ENCODE measurements at places on chromosomes 7 and 10.
A peak's percentile ranks its signal among the peaks of the same experiment; 100 is the strongest.

GRCh38 chr10:108545921-108546320, 1377.4 kb downstream of the XPNPEP1 start:
- no peak for DNase-seq

GRCh38 chr10:123154711-123155505, 706 bp downstream of the BUB3 start:
- DNase-seq: peak; percentile 16

- DNase-seq: no peak
These were observed 20.5 kb upstream of the PITRM1 start for GRCh38 chr10:3192856-3193635.

DNA sequence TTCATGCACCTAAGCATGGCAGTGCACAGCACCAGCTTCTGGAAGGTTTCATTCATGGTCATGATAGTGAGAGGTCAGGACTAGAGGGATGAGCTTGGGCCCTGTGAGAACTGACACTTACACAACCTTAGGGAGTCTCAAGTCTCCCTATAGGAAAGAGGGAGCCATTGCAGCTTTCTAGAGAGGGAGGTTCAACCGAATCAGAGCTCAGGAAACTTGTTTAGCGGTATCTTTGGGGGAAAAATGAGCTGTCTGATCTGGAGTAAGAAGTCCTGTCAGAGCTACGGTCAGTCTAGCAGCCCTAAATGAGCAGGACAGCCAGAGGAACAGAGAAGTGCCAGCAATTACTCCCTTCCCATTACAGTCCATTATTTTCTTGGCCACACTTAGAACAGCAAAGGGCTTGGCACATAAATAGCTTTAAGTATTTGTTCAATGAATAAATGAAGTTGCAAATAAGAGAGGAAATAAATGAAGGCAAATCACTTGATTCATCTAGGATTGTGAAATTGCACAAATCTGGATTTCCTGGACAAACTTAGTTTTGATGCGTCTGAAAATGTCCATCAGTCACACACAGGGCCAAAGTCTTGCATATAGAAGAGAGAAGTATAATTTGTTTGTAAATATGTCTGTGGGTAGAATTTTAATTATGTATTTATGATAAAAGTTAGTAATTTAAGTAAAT, 262.0 kb downstream of the GLI3 start:
- no peak for DNase-seq

DNA sequence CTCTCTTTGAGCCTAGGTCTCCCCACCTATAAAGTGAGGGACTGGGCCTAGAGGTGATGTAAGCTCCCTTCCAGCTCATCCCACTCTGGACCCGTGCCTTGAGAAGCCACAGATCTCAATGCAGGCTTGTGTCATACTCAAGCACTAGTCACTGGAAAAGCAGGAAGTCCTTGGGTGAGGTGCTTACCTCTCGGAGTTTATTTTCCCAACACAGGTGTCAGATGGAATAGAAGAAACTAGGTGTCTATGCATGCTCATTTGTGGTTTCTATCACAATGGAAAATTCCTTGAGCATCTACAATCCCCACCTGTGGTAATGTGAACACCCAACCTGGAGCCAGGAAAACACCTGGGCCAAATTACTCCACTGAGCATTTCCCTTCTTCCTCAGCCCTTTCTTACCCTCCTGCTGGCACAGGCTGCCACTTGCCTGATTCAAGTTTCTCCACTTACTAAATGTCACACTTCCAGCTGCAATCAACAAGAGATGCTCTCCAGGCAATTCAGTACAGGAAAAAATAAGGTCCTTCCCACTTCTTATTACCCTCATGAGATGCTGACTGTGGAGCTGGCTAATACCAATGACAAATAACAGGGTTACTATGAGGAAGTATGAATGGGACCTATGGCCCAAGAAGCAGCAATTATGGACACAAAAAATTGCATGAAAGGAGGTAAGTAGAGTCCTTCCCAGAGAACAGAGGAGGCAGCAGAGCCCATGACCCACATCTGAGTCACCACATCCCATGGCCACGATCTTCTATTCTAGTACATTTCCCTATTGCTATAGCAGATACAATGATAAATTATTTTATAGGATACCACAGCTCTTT, 13.1 kb downstream of the LSM5 start:
- no peak for DNase-seq

DNA sequence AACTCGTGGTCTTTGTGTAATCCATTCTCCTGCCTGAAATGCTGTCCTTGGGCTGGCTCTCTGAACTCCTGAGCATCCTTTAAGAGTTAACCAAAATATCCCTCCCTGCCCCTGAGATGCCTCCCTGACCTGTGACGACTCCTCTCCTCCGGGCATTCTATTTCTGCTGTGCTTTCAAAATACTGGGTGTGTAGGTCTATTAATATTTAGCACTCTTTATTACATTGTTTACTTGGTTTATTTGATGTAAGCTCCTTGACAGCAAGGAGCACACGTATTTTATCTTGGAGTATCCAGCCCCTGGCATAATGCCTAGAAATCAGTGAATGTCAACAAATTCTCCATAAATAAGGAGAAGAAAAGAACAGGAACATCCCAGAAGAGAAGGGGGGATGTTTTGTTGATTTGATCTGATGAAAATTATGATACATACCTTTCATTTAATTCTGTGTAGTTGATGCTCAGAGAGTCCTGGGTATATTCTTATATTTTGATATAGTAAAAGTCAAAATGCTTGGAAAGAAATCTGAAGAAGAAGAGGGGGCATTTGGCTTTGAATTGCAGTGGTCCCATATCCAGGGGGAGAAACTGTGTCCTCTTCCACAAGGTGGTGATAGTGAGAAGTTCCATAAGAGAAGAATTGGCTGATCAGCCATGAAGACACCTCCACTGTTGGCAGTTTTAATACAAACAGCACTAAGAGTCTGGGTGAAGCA, 107.7 kb upstream of the MPP7 start:
- no peak for DNase-seq

DNA sequence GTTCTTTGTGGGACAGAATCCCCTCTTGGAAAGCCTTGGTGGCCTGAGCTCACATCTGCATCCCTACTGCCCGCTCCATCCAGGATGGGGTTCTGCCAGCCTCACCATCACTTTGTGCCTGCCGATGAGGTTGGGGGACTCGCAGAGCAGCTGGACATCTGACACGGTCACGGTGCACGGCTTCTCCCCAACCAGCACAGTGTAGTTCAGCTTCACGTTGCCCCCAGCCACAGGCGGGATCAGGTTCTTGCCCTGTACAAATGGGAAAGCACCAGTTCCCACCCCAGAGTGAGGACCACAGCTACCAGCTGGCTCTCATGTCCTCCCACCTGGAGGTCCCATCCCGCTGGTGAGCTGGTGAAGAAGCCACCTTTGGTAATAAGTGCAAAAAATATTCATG, 395.8 kb downstream of the PLXNA4 start:
- DNase-seq: no peak

DNA sequence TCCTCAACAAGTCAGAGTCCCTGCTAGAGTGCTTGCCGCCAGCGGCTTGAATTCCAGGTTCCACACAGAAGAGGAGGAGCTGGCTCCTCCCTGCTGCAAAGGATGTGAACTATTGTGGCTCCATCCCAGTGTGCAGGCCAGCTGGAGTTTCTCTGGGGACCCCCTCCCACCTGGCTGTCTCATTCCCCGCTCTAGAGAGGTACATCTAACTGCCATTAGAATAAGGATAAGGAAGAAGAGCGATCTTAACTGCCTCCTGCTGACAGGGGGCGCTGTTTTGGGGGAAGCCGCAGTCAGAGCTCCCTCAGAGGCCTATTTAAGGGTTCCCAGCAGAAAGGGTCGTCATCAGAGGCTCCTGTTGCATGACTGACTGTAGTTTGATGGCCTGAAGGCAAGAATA, 40.8 kb upstream of the HECW1 start:
- DNase-seq: no peak

- DNase-seq: no peak
These were observed 153.7 kb downstream of the GLI3 start for GRCh38 chr7:42083284-42083683.

DNA sequence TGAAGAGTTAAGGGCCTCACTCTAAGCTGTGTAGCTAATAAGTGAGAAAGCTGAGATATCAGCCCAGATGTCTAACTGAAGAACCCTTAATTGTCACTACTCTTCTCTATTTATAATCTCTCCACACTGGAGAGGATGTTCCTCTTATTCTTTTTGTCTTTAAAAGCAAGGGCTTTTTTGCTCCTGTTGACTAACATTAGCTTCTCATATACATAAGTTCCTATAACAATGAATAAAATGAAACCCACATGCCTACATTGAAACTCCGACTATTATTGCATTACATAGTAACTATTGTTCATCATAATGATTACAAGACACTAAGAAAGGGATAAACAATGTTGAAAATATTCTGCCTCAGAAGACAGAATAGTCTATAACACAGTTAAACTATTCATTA, 67.1 kb downstream of the GNAT3 start:
- DNase-seq: no peak

DNA sequence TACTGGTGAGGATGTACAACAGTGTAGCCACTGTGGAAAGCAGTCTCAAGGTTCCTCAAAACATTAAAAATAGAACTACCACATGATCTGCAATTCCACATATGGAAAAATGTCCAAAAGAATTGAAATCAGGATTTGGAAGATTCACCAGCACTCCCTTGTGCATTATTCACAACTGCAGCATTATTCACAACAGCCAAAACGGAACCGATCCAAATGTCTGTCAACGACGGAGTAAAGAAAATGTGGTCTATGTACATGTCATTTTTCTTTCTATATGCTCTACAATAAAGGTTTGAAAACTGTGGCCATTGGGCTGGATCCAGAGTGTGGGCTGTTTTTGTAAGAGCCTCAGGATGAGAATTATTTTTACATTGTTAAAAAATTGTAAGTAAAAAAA, 1206.1 kb upstream of the CELF2 start:
- DNase-seq: no peak

DNA sequence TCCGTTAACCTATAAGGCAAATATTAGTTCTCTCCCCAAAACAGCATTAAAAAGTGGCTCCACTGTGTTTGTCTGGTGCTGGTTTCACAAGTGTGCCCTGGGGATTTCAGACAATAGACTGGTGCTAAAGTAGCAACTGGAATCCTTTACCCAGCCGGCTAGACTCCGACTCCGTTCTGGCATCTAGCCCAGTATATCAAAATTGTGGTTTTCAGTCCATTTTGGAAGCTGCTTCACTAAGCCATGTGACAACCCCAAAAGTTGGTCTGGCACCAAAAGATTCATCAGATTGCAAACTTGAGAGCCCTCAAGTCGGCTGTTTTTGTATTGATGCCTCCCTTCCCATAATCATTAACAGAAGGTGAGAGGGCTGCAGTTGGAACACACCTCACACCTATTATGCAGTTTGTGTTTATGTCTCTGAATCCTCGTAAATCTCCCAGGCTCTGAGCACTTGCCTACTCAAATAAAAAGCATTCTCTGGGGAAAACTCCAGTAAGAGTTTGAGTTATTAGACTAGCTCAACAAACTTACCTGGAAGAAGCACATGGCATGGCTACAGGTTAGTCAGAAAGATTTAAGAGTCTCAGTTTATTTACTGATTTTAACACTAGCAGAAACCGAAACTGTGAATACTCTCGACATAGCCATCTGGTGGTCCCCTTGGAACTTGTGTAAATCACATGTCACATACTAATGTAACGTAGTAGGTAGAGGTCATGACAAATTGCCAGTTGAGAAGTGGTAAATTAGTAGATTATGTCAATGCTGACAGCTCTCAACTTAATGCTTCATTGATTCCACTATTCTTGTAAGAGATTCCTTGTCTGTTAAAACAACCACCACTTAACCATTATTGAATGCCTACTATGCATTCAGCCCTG, 14.8 kb upstream of the WNT16 start:
- no peak for DNase-seq

DNA sequence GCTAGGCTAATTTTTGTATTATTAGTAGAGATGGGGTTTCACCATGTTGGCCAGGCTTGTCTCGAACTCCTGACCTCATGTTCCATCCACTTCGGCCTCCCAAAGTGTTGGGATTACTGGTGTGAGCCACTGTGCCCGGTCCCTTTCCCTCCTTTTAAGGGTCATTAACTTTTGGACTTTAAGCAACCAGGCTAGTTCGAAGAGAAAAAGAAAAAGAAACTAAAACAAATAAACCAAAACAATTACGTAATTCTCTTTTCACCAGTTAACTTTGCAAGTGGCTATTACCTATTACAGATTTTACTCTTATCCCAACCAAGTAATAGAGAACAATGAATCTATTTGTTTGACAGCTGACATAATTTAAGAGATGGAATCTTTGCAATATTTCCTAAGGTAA, 72.8 kb upstream of the SEMA3C start:
- DNase-seq: no peak

DNA sequence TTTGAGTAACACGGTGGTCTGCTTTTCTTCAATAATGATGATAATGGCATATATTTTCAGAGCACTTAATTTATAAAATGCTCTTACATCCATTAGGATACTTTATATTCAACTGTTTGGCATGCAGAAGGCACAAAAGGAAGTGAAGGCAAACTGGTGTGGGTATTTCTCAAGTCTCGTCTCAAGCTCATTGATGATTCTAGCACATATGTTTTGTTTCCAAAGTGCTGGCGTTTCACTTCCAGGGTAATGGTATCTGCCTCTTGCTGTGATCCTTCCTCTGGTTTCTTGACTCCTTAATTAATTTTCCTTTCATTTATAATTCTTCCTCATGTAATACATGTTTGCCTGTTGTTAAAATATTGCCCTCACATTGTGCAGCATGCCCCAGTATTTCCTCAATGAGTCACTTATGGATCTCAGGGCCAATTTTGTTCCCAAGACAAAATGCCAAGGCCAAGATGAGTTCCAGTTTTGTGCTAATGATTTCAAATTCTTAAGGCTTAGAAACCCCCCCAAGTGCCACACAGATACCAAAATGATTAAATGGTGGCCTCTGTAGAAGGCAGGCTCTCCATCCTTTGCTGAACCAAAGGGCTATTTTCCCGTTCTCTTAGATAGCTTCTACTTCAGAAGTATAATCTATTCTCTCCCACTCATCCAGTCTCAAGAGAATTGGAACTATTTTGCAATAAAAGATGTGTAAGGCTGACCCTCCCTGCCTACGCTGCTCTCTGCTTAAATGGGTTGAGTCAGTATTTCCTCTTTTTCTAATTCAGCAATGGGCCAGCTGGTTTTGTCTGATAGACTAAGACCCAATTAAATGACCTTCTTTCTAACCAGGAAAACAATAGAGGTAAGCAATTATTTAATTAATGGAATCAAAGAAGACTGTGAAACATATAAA, 171.2 kb downstream of the ZNF365 start:
- DNase-seq: no peak

- no peak for DNase-seq
These were observed 15.4 kb downstream of the AHCYL2 start for GRCh38 chr7:129240119-129240820.

- DNase-seq: no peak
These were observed 7.2 kb downstream of the AKR1B1 start for GRCh38 chr7:134451656-134452055.

- no peak for DNase-seq
These were observed 41.7 kb downstream of the SP8 start for GRCh38 chr7:20744954-20745446.

DNA sequence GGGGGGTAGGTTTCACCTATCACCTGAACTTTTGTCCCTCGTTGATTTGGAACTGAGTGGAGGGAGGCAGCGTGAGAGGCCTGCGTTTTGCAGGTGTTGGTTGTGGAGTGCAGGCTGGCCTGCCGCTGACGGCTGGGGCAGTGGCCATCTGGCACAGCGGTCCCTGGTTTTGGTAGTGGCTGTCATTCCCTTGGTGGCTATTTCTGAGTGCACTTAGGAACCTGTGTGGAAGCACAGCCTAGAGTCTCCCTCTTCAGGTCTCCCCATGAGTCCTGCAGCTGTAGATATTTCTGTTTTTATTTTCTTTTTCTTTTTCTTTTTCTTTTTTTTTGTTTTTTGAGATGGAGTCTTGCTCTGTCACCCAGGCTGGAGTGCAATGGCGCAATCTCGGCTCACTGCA, 129.2 kb downstream of the CUL2 start:
- no peak for DNase-seq
